ENCODE measurements at places on chromosomes 3 and 15.
A peak's percentile ranks its signal among the peaks of the same experiment; 100 is the strongest.

- DNase-seq: no peak
Observed at GRCh38 chr3:63886858-63887257, 23.2 kb downstream of the ATXN7 start.

DNA sequence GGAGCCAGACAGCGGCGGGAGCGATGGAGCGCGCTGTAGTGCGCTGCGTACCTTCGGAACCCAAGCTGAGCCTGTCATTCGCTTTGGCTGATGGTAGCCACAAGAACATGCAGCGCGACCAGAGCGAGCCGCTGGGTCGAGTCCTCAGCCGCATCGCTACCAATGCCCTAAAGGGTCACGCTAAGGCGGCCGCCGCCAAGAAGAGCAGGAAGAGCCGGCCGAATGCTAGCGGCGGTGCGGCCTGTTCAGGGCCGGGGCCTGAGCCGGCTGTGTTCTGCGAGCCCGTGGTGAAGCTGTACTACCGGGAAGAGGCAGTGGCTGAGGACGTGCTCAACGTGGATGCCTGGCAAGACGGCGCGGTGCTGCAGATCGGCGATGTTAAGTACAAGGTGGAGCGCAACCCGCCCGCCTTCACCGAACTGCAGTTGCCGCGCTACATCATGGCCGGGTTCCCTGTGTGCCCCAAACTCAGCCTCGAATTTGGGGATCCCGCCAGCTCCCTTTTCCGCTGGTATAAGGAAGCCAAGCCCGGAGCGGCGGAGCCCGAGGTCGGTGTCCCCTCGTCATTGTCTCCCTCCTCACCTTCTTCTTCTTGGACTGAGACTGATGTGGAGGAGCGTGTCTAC, 498 bp downstream of the PDE12 start:
- peak; percentile 34 for DNase-seq

GRCh38 chr3:51500632-51501131, 867 bp upstream of the DCAF1 start:
- no peak for DNase-seq

DNA sequence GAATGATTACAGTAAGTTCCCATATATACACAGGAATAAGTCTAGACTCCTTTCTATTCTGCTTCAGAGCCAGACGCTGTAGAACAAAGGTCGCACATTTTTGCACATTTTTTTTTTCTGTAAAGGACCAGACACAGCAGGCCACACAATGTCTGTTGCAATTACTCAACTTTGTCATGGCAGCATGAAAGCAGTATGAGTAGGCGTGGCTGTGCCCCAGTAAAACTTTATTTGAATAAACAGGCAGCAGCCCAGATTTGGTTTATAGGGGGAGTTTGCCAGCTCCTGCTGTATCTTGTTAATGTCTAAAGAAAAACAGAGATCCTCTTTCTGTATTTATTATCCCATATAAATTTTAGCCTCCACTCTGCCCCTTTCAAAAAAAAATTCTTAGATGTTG, 708.3 kb downstream of the FHIT start:
- DNase-seq: no peak

GRCh38 chr3:142086581-142087090, 62.7 kb downstream of the TFDP2 start:
- no peak for DNase-seq

GRCh38 chr3:40871394-40871793, 327.9 kb upstream of the CTNNB1 start:
- no peak for DNase-seq

Data from suppressor macrophage (primary cell).